ENCODE measurements at places on chromosomes 1 and 21. TPM values are rescaled to one million over a fixed set of nuclear protein-coding genes. Genes with fewer than 3 reads are reported as not detected.

POU3F1 gene
- total RNA-seq, result 12.1 TPM

ADCY10 gene
- 0.66 TPM for total RNA-seq

GRCh38 chr1:99643021-99643779, 2.7 kb upstream of the PALMD start:
- no peak for DNase-seq

PADI1 gene
- not detected for total RNA-seq

- no peak for DNase-seq
Observed at GRCh38 chr21:42061195-42061985, 9.7 kb upstream of the UMODL1 start.

DNA sequence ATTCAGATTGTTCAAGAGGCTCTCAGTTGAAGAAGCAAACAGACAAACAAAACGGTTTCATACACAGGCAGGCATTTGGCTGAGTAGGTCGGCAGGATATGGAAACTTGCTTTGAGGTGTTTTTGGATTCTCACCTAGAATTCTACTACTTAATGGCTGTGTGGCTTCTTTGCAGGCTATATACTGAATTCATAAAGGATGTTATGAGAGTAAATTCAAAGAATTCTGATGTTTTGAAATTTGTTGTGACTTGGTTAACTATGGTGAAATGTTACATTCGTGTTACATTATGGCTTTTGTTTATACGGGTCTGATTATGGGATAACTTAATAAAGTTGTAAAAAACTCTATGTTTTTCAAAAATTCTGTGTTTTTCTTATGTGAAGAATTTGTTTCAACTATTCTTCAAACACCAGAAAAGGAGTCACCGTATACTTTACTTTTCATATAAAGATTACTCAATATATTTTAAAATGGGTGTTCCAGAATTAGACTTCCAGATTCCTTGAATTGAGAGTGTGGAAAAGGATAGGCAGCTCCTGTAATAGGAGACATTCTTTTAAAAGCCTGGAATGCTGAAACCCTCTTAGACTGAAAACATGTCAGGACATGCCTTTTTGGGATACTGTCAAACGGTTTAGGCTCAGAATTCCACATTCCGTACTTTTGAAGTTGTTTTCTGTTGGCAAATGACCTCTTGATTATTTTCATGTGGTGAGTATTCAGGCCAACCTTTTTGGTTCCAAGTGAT, 8.2 kb upstream of the IRF2BP2 start:
- DNase-seq, result no peak

VN1R5 gene
- not detected for total RNA-seq

GRCh38 chr21:14678973-14679574, 133.0 kb upstream of the SAMSN1 start:
- DNase-seq, result no peak

DNA sequence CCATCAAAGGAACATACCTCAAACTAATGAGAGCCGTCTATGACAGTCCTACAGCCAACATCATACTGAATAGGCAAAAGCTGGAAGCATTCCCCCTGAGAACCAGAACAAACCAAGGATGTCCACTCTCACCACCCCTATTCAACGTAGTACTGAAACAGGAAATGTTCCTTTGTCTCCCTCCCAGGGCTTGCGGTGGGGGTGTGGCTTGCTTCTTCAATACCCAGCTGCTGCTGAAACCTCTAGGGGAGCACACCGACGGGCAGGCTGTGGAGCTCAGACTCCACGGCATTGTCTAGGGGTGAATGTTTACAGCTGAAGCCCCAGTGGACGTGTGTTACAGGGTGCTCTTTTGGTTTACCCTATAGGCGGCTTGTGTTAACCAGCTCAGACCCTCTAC, 30.5 kb upstream of the B3GALT2 start:
- DNase-seq, result no peak

Data from neural crest cell (in vitro differentiated cells).